ENCODE measurements at places on chromosomes 1 and 21. TPM values are rescaled to one million over a fixed set of nuclear protein-coding genes. Genes with fewer than 3 reads are reported as not detected.

DNA sequence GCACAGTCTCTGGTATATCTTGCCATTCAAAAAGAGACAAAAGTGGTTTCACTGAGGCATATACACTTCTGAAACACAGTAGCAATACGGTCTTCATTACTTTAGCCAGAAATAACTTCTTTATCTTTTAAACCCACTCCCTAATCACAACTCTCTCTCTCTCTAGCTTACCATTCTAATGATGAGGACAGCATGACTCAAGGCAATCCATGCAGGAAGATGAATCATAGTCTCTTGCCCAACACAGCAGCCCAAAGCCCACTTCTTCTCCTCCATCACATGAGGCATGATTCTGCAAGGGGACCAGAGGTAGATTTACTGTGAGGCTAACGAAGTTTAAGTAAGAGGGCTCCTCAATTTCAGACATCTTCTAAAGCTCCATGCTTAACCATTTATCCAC, 285.0 kb upstream of the NR5A2 start:
- peak; percentile 96 for DNase-seq

- DNase-seq: no peak
These were observed 44.0 kb downstream of the FLVCR1 start for GRCh38 chr1:212902054-212902453.

DNA sequence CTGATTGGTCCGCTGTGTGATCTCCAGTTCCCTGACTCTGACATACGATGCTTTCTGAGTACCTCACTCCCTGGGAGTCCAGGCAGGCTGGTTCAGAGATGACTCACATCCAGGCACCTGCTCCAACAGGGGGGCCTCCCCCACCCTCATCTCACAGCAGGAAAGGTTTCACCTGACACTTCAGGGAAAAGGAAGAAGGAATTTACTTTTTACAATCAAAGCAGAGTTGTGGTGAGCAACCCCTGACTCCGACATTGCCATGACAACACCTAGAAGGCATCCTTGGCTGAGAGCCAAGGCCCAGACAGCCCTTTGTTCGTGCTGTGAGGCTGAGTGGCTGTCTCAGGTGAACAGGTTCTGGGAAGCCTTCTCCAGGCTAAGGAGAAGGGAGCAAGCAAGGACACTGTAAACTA, 164.6 kb upstream of the GJB5 start:
- DNase-seq: peak; percentile 48

GRCh38 chr1:172154551-172154950, 265.9 kb upstream of the C1orf105 start:
- DNase-seq: peak; percentile 63

- peak; percentile 96 for DNase-seq
These were observed 43.9 kb downstream of the GRHL3 start for GRCh38 chr1:24362982-24363614.

DNA sequence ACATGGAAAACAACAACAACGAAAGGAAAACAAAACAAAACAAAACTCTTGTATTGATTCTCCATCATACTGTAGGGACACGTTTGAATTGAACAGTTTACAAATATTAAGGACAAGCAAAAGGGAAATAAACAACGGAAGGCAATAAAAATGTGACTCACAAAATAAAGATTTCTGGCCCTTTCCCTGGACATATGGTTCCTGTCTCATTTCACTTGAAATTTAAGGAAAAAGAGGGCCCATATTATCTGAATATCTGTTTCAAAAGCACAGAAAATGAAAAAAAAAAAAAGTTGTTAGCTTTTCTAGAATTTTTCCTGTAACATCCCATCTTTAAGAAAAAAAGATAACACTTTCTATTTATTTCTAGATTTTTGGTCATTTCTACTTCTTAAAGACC, 3.6 kb upstream of the PKN2 start:
- DNase-seq: no peak

DNA sequence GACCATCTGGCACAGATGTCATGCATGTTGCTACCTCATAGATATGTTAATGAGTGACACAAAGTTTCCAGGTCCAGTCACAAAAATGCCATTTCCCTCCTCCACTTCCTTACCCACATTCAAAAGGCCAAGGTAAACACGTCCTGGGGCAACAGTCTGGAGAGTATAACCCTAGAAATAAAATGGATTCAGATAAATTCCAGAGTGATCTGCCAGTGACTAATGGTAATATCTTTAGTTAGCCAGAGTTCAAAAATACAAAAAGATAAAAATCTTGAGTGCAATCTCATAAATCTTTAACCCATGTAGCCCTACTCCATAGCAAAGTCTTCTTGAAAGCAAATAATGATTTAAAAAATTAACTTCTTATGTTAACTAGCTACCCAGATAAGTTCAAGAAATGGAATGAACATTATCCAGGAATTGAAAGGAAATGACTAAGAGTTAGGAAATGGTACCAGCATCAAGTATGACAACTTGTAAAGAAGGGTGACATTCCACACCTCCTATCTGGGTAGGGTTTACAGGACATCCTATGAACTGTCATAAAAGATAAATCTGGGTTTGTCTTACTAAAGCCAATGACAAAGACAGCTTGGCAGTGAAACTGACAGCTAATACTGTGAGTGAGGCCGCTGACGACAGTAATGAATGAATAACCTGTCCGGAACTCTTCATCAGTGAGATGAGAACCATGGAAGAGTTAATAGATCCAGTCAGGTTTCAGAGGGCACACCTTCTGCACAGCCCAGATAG, 18.1 kb downstream of the RGS2 start:
- peak; percentile 30 for DNase-seq

GPR52 gene
- total RNA-seq: 1.2 TPM

OR4F29 gene
- not detected for total RNA-seq

VASH2 gene
- total RNA-seq: not detected

CELA3B gene
- total RNA-seq: not detected

ZNF670 gene
- total RNA-seq: 7.1 TPM
